Stimulated activated CD4-positive, alpha-beta T cell treated with anti-CD3 and anti-CD28 coated beads, Interleukin-12 subunit alpha, Interleukin-12 subunit beta, amount 100 ng/mL, for 48 hours (primary cell): ENCODE measurements at places on chromosomes 12 and 14.
A peak's percentile ranks its signal among the peaks of the same experiment; 100 is the strongest.

GRCh38 chr12:88805286-88805685, 225.0 kb upstream of the KITLG start:
- no peak for DNase-seq

DNA sequence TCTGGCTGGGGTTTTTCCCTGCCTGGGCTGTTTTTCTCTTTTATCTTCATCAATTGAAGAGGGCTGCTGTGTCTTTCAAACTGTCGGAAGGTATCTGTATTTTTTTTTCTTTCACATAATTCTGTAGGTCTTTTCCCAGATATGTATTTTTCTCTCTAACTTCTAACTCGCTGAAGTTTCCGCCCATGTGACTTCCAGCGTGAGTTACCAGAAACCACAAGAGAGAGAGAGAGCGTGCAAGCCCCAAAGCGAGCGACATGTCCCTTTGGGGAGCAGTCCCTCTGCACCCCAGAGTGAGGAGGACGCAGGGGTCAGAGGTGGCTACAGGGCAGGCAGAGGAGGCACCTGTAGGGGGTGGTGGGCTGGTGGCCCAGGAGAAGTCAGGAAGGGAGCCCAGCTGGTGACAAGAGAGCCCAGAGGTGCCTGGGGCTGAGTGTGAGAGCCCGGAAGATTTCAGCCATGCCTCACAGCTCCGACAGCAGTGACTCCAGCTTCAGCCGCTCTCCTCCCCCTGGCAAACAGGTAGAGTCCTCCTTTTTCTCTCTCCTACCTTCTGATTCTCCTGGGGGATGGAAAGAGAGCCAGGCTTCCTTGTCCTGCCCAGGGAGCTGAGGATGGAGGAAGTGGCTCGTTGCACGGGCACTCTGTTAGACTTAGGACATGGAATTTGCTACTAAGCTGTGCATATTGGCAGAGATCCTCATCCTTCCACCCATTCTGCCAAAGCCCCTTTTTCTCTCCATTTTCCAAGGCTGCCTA, at the start of gene BATF:
Gene BATF (plus strand): TSS at position 246 of the 759 bp plus-strand sequence. CDS start 214 bp downstream, at position 460.
- DNase-seq = peak; percentile 63

DNA sequence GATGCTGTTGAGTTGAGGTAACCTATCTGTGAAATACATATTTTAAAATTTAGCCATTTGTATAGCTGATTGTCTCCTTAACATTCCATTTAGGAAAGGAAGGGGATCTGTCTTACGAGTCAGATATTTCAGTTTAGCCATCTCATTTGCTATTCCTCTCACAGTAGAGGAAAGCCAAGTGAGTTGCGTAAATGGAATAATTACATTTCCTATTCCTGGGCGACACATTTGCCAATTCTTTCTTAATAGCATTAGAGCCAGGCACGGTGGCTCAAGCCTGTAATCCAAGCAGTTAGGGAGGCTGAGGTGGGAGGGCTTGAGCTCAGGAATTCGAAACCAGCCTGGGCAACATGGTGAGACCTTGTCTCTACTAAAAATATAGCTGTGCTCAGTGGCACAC, 116.3 kb downstream of the TMX1 start:
- no peak for DNase-seq

DNA sequence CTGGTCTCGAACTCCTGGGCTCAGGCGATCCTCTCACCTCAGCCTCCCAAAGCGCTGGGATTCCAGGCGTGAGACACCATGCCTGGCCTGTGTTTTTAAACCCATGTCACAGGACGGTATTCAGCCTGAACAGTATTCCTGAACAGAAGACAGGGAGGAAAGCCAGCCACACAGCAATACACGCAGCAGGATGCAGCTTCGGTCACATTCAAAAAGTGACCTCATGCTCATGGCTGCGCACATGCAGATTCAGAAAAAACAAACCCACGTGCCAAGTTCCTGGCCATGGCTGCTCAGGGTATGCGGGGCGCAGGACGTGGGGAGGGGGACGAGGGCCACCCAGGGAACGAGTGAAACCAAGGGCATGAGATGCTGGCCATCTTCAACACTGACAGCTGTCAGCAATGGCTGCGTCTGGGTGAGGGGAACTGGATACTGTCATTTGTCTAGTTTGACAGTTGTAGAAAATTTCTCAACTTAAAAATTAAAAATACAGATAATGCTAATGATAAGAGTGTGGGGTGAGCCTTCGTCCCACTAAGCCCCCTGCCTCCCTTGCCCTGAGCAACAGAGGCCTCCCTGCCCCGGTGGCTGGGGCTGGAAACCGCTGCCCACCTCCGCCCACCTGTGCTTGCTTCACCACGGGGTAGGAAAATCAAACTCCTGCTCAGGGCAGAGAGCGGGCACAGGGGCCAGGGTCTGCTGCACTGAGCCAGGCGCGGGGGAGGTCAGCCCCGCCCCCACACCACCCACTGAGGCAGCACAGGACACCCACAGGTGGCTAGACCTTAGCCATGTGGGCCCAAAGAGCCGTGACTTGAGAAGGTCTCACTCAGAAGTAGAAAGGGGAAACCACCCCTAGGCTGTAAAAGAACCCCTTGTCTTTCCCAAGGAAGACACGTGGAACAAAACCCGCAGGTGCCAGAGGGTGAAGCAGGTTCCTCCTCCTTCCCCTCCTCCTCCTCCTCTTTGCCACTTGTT, 84.2 kb downstream of the SCARB1 start:
- DNase-seq = no peak

GRCh38 chr12:93315907-93316622, 61.7 kb upstream of the NUDT4 start:
- no peak for DNase-seq

DNA sequence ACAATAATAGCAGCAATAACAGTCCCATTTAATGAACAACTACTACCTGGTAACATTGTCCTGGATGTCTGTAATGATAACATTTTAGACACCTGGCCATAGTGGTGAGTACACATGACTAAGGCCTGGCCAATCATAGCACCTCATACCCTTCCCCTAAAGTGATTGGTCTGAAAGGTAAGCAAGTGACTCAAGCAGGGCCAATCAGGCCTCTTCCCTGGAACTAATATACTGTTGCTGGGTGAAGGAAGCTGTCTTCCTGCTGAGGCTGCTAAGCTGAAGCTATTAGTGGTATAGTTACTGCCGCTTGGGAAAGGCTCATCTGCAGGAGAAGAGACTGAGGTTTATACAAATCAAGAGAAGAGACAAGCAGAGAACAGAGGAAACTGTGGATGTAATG, 18.7 kb upstream of the NOS1 start:
- no peak for DNase-seq

GRCh38 chr14:99349721-99350495, 77.9 kb upstream of the BCL11B start:
- DNase-seq = no peak

DNA sequence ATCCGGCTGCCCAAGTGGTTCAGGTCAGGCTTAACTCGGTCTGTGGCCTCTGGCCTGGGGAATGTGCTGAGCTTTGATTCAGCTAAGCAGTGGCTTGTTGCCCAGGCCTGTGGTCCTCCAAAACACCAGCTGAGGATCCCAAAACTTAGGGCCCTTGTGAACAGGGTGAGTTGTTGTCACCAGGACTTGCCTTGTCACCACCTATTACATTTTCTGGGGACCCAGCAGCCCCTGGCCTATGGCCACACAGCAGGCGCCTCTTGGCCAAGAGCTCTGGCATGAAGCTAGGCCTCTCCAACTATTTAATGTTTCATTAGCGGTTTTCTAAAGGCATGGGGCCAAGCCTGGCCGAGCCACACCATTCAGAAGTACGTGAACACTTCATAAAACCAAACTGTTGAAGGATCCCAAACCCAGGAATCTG, 343.7 kb downstream of the CACNA1C start:
- no peak for DNase-seq

GRCh38 chr14:98564006-98564405, 708.0 kb downstream of the BCL11B start:
- no peak for DNase-seq

GRCh38 chr12:114405519-114406271, at the start of gene TBX5:
Gene TBX5 (minus strand): TSS chr12:114406144. CDS start chr12:114403898, 2,246 bp downstream.
- DNase-seq = no peak

GRCh38 chr12:68853396-68854077, 45.6 kb downstream of the MDM2 start:
- no peak for DNase-seq

DNA sequence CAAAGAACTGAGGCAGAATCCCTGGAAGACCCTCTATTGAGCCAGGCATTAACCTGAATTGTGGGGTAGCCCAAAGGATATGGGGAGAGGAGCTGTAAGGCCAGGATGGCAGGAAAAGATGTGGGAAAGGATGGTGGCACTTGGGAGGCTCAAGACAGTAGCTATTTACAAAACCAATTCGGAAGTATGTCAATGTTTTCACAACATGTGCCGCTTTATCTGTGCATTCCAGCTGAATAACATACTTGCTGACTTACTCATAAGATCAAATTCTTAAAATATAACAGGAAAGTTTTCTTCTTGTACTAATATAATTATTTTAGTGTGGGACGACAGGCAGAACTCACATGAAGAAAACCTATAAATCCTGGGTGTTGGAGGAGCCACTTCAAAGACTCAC, 10.6 kb downstream of the BBS10 start:
- DNase-seq = no peak

DNA sequence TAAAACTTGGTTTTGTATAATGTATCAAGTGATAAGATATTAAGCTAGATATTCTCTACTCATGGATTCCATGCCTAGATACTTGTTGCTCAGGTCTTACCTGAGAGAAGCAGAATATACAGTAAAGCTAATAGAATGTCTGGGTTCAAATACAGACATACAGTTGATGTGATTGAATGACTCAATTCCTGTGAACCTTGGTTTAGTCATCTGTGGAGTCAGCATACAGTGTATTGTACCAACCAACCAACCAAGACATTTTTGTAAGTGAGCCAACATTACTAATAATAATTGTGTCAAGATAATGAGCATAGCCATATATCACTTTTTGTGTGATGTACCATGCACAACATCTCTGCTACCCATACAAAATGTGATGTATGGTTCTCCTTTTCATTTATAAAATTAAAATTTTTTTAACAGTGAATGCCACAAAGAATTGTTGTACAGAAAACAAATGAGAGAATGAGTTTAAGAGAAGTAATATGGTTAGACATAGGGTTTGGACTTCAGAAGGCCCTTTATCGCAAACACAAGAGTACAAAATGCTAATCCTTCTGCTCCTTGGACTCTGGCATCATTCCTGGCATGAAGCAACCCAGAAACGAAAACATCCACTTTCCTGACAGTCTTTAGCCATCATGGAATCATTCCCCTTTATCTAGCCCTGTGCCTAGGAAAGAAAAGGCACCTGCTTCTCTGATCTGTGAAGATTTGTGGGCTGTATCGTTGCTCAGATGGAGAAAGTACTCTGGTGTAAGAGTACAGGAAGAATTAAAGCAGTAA, 977.2 kb upstream of the USP15 start:
- DNase-seq = no peak

DNA sequence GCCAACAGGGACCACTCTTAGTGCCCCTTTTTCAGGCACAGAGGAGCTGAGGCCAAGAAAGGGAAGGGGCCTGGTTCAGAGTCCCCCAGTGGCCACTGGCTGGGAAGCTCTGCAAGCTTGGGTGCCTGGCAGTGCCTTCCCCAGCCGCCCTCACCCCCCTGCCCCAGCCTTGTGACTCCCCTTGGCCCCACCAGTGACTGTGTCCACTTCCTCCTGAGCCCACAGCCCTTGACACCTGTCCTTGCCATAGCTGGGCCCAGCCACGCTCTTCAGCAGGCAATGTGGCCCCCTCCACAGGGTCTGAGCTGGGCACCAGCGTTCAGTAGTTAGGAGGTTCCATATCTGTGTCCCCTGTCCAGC, 19.0 kb upstream of the C14orf180 start:
- DNase-seq = no peak

GRCh38 chr12:125586441-125586840, 521.2 kb downstream of the AACS start:
- DNase-seq = no peak

DNA sequence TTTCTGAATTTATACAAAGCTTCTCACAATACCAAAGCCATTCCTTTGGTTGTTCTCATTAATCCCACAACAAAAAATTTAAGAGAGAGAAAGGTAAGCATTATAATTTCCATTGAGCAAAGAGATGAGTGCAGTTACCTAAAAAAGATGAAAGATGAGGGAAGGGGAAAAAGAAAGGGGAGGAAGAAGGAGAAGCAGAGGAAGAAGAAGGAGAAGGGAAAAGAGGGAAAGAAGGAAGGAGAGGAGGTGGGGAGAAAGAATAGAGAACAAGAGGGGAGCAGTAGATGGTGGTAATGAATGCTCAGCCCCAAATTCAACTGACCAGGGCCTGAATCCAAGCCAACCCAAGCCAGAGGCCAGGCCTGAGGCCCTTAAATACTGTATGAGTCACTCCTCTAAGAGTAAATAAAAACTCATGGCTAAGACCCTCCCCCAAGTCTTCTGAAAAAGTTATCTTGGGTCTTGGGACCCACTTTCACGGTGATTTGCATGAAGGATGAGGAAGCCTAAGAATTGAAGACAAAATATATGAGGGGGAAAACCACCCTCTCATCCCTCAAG, 144.6 kb downstream of the ITPR2 start:
- no peak for DNase-seq

- no peak for DNase-seq
Observed at GRCh38 chr12:94553875-94554274, 94.2 kb upstream of the CEP83 start.

GRCh38 chr12:55495490-55495889, 3.3 kb downstream of the OR6C68 start:
- no peak for DNase-seq

DNA sequence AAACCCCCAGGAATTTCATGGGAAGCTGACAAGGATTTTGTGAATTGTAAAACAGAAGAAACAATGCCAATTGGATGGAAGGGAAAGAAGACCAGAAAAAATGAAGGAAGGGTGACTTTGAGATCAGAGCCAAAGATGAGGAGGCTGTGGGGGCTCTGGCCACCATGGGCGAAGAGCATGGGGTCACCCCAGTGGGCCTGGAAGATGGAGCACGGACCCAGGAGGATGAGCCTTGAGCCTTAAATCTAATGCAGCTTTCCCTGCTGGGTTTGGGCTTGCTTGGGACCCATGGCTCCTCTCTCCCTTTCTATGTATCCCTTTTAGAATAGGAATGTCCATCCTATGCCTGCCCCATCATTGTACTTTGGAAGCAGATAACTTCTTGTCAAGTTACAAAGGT, 322.2 kb downstream of the TMEM121 start:
- no peak for DNase-seq
